ENCODE measurements at places on chromosomes 6 and 20.

DNA sequence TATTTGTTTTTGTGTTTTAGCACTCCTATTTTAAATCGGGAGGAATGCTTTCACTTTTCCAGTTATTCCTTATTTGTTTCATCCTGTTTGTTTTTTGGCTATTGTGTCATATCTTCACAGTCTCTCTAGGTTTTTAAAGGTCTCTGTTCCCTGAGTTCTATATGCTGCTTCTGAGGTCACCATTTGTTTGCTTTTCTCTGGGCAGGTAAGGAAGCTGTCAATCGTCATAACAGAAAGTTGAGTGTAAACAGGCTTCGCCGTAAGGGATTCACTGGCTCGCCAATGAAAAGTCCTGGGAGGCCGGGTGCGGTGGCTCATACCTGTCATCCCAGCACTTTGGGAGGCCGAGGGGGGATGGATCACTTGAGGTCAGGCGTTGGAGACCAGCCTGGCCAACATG, 48.7 kb upstream of the RPS6KA2 start:
- no peak for DNase-seq

GRCh38 chr6:35360349-35361138, 18.2 kb downstream of the PPARD start:
- DNase-seq: peak; percentile 64

DNA sequence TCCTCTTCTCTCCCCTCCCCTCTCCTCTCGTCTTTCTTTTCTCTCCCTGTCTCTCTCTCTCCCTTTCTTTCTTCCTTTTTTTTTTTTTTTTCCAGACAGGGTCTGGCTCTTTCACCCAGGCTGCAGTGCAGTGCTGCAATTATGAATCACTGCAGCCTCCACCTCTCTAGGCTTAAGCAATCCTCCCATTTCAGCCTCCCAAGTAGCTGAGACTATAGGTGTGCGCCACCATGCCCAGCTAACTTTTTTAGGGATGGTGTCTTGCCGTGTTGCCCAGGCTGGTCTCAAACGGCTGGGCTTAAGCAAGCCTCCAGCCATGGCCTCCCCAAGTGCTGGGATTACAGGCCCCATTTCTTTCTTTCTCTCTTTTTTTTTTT, 59.9 kb upstream of the NCOA3 start:
- peak; percentile 14 for DNase-seq

DNA sequence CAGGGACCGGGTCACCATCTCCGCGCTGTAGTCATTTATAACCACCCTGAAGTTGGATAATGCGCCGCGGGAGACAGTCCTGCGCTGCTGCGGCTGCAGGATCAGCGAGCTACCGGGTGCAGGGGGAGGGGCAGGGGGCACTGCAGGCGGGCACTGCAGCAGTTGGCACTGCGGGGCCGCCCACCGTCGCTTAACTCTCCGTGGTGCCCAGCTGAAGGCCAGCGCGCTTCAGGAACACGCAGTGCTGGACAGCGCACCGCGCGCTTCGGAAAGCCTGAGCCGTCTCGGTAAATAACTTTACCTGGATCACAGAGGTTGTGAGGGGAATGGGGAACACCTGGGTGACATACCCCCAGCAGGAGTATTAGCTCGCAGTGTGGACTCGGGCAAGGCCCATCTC, 12.4 kb upstream of the LRFN2 start:
- DNase-seq: no peak

DNA sequence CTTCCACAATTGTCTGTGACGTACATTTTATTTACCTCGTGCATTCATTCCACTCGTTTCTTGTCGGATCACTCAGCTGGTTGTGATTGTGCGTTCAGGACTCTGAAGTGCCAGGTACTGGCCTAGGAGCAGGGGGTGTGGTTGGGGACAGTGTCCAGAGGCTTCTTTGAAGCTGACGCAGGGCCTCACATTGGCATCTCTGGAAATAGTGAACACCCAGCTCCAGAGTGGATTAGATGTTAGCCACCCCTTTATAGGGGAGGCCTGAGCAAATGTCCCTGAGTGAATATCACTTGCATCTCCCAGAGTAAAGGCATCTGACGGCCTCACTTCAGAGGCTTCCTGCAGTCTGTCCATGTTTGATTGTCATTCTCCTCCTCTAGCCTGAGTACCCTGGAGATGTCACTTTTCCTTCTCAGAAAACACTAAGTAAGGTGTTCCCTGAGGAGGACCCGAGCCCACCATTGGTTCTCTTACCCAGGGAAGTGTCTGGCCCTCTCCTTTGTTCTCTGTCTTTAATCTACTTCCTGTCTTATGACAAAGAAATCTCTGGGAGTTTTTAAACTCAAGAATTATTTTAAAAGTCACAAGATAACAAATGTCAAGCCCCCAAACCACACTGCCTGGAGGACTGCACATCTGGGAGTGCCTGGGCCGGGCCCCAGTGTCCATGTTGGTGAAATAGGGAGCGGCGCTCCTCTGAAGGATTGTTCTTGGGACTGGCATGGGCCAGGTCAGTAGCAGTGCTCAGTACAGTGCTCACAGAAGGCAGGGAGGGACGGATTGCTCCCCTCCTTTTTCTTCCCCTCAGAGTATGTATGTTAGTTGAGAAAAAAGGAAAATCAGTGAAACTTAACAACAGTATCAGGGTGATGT, 10.8 kb downstream of the STX16 start:
- no peak for DNase-seq

- no peak for DNase-seq
Observed at GRCh38 chr6:31769684-31770371, 7.3 kb downstream of the VWA7 start.

DNA sequence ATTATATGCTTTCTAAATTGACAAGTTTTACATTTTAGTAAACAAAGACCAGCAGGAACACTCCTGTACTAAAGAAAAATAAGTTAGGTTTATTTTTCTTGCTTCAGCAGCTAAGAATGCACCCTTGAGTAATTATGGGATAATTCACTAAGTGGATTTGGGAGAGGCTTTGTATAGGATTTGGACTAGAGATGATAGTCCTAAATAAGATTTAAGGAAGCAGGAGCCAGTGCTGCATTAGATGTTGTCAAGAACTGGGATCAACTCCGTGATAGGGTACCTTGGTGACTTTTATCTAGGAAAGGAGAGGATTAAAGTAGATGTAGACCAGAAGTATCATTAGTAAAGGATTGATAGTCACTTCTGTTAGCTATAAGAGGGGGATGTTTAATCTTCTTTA, 4.1 kb upstream of the C6orf141 start:
- no peak for DNase-seq

GRCh38 chr6:103797738-103798137, 1062.0 kb downstream of the HACE1 start:
- no peak for DNase-seq

DNA sequence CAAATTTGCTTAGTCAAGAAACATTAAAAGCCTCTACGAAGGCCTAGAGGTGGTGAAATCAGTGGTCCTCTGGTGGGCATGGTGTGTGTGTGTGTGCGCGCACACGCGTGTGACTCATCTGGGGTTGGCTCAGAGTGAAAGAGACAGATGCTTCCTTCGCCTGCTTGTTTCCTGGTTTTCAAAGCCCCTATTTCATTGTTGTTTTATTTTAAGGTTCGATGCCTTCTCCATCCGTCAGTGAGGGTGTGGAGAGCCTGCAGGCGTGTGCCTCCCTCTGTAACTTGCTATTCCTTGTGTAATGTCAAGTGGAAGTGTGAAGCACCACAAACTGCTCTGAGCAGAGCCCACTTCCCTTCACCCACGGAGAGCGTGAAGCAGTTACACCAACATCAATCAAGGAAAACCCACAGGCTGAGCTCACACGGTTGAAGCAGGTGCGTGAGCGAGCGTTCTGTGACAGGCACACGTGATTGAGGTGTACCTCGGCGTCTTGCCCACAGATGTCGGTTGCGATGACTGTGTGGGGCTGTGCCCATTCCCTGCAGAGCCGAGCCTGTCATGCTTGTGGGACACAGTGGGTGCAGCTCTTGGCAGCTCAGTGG, 233.9 kb downstream of the PRL start:
- no peak for DNase-seq

DNA sequence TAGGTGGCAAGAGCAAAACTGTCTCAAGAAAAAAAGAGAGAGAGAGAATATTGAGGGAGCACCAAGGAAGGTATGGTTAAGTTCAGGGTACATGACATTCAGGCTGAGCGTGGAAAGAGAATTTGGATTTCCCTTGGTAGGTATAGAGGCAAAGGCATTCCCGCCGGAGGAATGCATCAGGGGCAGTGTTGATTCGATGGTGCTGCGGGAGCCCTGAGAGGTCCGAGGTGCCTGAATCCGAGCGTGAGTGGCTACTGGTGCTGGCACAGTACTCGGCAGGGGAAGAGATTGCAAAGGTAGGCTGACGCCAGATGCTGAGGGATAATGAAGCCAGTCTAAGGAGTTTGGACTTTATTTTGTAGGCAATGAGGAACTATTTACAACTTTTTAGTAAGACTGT, 20.0 kb downstream of the BMP6 start:
- no peak for DNase-seq

DNA sequence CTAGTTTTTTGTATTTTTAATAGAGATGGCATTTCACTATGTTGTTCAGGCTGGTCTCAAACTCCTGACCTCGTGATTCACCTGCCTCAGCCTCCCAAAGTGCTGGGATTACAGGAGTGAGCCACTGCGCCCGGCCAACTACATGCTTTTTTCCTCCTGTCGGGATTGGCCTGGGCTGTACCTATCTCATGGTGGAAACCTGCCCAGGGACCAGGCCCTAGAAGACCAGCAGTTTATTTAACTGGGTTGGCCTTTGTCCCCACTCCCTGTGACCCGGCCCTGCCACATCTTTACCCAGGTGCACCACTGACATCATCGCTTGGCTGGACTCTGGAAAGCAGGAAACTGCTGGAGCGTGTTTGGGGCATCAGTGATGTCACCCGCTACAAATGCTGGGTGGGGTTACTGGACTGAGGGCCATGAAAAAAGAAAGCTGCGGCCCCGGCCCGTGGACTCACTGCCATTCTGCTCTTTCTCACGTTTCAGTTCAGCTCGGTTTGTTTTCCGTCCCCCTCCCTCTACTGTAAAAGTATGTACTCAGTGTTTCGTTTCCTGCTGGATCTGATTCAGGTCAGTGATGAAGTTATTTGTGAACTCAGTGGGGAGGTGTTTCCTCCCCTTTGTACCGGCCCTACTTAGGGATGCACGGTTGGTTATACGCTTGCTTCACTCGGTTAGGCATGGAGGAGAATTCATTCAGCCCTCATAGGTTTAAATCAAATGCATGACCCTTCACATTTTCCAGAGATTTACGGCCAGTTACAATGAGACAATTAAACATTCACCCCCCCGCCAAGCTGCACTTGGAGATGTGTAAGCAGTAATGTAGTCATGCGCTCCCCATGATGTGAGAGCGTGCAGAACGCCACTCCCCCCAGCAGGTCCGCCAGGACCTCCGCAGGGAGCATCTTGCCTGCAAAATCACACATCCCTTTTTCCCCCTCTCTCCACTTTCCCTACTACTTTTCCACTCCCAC, 179.3 kb downstream of the MTHFD1L start:
- no peak for DNase-seq

GRCh38 chr20:64069614-64070243, 6.7 kb downstream of the TCEA2 start:
- DNase-seq: no peak

GRCh38 chr6:44042989-44043478, 84.2 kb downstream of the MRPL14 start:
- no peak for DNase-seq

DNA sequence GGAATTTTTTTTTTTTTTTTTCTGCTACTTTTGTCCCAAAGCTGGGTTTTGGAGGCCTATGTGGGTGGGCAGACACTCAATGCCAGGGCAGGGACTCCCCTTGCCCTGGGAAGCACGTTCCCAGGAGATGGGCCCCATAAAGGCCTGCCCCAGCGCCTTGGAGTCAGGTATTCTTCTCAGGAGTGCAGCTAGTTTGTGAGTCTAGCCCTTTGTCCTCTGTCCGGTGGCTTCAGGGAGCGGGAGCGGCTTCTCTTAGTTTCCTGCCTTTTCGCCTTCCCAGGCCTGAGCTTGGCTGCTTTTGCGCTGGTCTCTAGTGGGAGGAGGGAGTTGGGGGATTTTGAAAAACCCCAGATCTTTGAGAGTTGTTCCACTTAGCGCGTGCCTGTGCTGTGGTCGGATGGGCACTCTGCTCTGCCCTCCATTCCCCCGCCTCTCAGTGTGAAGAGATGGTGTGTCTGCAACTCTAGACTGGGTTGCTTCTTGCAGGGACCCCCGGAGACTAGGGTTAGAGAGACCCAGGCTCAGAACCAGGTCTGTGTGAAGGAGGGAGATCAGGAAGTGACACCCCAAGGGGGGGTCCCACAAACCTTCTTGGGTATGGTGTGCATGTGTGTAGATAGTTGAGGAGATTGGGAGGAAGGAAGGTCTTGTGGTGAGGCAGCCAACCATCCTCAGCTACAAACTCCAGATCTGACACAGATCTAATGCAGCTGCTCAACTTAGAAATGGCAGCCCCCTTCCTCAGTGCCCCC, 1.3 kb downstream of the PLCG1 start:
- no peak for DNase-seq

GRCh38 chr6:62528894-62529526, 243.0 kb upstream of the KHDRBS2 start:
- DNase-seq: no peak

DNA sequence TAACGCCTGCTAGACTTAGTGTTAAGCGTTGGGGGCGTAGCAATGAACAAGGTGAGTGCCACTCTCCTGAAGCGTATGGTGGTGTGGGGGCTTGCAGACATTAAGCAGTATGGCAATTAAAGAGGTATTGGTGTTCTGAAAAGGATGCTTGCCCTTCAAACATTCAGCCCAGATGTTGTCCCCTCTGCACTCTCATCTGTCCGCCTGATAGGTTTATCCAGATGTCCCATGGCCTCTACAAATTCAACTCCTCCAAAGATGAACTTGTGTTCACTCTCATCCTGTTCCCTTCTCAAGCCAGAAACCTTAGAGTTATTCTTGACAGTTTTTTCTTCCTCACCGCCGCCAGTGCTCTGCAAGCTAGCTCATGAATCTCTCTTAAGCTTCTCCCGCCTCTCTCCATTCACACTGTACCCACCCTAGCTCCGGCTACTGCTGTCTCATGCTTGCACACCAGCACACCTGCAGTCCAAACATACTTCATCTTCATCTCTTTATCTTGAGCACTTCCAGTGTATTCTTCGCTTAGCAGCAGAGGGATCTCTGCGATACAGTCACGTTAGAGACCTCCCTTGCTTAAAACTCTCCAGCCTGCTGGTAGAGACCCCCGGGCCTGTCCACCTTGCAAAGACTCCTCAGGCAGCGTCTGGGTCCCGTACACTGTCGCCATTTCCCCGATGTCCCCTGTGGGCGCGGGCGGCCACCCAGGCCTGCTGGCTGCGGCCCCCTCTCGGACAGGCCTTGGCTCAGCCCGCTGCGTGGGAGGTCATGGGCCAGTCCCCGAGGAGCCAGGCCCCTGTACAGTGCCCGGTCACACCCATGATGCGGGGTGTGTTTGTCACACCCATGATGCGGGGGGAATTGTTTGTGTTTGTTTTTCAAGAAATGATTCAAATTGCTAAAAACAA, 962 bp downstream of the DDX27 start:
- no peak for DNase-seq

- no peak for DNase-seq
Observed at GRCh38 chr20:64036346-64037198, 590 bp downstream of the C20orf204 start.
